Activated CD4-positive, alpha-beta T cell treated with anti-CD3 and anti-CD28 coated beads, Interleukin-2, amount 50 U/mL, for 24 hours (primary cell): ENCODE measurements at places on chromosomes 1 and 21.

- DNase-seq, result no peak
These were observed 869 bp downstream of the KCNA3 start for GRCh38 chr1:110673805-110674336.

GRCh38 chr1:173415905-173416450, 61.2 kb upstream of the PRDX6 start:
- no peak for DNase-seq

DNA sequence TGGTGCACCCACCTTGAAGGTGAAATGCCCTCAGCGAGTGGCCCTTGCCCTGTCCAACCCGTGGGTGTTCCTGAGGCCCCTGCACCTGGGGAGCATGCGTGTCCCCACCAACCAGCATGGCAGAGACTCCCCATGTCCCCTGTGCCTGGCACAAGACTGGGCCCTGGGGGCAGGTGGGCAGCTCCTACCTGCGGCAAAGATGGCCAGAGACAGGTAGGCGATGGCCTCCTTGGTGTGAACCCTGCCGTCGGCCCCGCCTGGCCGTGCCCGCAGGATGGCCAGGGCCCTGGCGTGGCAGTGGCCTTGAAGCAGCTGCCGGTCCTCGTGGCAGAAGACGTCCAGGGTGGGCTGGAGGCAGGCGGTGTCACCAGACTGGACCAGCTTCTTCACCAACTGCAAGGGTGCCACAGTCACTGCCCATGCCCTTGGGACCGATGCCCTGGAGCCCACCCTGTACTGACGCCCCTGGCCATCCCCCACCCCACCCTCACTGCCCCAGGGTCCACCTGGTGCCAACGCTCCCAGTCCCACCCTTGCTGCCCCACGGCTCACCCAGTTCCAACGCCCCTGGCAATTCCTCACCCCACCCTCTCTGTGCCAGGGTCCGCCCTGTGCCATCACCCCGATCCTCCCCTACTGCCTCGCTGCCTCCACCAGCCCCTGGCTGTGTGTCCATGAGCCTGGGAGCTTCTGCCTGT, 15.7 kb downstream of the TTC34 start:
- no peak for DNase-seq

GRCh38 chr1:86119214-86119764, 37.3 kb downstream of the COL24A1 start:
- no peak for DNase-seq

DNA sequence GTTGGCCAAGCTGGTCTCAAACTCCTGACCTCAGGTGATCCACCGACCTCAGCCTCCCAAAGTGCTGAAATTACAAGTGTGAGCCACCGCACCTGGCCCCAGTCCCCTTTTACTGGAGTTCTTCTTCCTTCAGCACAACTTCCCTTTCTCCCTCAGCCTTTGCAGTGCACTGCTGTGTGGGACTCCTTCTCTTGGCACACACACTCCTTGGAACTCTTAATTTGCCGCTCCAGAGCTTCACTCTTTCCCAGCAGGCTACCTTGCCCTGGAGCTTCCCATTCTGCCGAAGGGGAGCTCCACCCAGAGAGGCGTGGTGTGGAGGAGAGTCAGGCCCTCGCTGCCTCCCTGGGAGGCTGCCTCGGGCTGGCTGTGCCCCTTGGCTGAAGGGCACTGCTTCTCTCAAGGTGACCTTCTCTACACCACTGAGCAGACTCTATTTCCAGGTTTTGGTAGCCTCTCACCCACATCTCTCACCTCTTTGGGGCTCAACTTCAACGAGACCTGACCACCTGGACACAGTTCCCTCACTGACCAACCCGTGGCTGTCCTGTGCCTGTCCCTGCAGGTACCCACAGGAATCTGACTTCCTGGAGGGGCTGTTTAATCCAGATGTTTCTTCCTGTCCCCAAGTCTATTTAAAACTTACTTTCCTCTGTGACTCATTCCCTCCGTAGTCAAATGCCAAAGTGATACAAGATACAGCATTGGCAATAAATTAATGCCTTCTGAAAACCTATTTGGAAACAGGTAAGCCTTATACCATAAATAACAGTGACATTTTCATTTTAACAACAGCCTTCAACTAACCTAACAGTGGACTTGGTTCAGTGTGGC, 227.3 kb upstream of the KIAA0040 start:
- DNase-seq, result no peak

DNA sequence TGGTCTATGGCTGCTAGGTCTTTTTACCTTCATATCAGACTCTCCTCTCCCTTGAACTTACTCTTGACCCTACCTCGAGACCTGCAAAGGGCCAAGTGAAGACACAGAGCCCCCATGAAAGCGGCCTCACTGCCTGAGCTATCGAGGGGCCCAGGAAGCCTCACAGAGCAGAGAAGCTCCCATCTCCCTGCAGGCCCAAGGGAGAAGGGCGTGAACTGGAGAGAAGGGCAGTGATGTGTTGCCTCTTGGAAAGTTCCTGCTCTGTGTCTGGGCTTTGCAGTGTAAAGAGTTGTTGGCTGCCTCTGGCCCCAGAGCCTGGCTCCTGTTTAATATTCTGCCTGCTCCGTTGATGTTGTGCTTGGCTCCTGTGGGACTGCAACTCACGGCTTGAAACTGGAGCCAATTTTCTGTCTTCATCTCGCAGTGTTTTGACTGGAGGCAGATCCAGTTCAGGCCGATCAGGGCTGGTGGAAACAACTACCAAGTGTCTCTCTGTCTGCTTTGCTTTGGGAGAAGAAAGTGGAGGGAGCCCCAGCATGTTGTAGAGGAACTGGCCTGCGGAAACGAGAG, 4.3 kb downstream of the SERTAD4 start:
- DNase-seq, result no peak

- no peak for DNase-seq
These were observed 231.2 kb upstream of the USP24 start for GRCh38 chr1:55446351-55446750.

GRCh38 chr1:40650075-40650474, 15.4 kb downstream of the RIMS3 start:
- DNase-seq, result no peak

DNA sequence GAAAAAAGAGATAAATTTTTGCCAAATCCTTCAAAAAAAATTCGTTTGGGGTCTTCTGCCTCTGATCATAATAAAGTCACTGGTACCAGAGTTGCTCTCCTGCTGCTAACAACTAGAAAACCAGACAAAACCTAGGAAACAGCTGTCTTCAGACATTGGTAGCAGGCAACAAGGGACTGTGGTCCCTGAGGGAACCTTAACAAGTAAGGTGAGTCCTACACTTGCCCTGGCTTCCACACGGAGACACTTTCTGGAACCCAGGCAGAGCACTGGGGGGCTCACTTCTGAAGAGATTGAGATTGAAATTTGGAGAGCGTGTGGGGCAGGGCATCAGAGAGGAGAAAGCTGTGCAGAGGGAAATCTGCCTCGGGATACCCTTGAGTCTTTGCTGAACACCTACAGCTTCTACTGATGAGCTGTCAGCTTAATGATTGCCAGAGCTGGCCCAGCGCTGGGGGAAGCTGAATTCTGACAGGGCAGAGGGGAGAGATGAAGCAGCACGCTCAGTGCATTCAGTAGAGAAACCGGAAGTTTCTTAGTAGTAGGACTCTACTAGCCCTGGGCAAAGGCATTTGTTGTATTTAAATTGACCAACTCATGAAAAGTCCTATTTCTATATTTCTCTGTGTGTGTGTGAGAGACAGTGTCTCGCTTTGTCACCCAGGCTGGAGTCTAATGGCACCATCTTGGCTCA, 18.5 kb upstream of the FAM89A start:
- DNase-seq, result no peak

GRCh38 chr1:154446292-154446691, 41.1 kb downstream of the IL6R start:
- DNase-seq, result no peak

GRCh38 chr1:153393926-153394325, 3.1 kb upstream of the S100A8 start:
- DNase-seq, result no peak

DNA sequence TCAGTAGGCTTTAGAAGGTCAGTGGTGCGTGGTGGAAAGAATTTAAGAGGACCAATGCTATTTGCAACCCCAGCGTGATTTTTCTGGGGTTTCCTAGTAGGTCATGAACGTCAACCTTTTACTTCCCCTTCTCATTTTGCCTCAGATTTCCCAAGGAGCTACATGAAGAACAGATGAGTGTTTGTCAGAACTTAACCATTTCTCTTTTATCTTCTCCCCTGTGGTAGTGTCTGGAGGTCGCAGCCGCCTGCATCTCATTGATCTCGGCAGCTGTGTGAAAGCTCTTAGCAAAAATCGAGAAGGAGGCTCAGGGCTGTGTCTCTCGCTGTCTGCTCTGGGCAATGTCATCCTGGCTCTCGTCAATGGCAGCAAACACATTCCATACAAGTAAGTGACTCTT, 491.1 kb downstream of the KIF26B start:
- DNase-seq, result no peak

DNA sequence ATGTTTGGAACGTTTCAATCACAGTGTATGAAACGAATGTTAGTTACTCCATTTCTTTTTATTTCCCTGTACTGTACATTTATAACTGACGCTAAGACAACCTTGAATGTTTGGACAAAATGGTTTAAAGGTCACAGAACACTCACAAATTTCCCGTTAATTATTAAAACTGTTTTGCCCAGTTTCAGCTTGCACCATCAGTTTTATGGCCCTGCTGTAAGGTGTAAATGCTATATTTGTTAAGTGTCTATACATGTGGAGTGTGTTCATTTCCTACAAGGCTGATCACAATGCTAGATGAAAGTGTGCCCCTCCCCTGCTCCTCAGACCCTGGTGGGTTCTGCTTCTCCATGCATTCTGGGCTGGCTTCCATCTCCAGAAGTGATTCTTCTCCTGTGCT, 57.9 kb upstream of the ETS2 start:
- no peak for DNase-seq

- DNase-seq, result no peak
These were observed at the start of gene C1orf185 for GRCh38 chr1:51101976-51102375. Gene C1orf185 (plus strand): TSS chr1:51102228. CDS start chr1:51102234, 6 bp downstream.

DNA sequence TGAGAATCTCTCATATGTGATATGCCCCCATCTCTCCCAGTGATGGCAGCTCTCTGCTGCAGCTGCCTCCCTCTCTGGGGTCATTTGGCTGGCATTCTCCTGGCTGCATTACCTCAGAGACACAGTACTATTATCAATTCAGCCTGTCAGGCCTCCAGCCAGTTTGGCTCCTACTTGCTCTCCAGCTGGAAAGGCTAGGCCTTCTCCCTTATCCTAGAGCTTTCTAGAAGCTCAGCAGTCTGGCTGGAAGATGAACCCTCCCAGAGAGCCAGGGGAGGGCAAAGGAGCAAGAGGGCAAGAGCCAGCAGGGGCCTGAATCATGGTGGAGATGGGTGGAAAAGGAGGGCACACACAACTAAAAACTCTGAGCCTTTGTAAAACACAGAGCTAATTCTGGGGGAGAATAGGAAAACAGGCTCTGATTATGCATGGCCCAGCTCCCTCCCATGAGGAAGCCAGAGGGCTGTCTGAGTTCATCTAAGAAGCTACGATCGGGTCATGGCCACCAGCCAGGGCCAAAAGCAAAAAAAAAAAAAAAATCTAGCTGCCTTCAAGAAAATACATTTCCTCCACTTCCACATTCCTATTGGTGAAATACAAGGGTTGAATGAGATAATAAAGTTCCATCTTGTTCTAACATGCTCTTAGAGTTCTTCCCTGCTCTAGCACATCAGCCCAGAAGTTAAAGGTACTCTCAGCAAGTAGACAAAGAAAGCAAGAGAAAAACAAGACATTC, 8.8 kb downstream of the LAMB3 start:
- DNase-seq, result no peak

DNA sequence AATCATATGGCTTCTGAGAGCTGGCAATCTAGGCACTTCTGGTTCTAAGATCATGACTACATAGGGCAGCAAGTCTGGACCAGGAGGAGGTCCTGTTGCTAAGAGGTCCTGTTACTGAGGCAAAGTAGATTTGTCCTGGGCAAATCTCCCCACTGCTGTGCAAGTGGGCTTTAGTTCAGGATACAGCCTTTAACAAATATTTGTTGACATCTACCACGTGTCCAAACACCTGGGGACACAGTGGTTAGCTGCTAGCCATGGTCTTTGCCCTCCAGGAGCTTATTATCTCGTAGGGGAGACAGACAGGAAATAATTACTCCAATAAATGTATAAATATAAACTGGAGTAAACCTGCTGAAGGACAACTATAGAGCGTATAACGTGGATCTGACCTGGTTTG, 3.2 kb downstream of the CGN start:
- no peak for DNase-seq

- DNase-seq, result no peak
These were observed 2.1 kb downstream of the ITGB2 start for GRCh38 chr21:44918581-44919033.

DNA sequence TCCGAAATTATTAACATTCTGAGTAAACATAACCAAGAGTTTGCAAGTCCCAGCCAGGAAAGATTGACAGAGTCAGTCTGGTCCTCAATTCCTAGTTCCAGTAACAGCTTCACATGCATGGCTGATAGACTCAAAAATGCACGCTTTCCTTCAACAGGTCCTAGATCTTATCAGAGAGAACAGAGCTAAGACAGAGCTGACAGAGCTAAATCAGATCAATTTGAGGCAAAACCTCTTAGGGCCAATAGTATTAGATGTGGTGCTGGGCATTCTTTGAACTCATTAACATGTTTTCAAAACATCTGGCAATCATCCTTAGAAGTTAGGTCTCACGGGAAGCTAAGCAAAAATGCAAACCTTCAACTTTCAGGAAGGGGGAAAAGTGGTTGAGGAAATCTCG, 114.0 kb downstream of the GREM2 start:
- DNase-seq, result no peak

GRCh38 chr1:12521096-12521495, 96.9 kb downstream of the DHRS3 start:
- no peak for DNase-seq

DNA sequence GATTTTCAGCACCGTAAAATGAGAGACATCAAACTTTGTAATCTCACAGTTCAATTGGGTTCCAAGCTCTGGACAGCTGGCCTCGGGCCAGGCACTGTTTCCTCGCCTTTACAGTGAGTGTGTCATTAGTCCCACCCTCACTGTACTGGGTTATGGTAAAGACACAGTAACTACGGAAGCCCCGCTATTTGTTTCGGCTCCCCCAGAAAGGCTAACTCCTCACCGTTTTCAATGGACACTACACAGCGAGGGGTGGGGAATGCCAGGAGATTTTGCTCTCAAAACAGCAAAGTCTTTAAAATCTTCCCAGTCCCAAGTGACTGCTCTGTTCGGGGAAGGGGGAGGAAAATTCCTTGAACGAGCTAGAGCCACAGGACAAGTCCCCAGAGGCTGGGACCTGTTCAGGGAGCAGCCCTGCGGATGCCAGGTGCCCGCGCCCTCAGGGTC, 757 bp upstream of the SPSB1 start:
- DNase-seq, result no peak

- no peak for DNase-seq
These were observed 28.9 kb downstream of the RWDD3 start for GRCh38 chr1:95262913-95263312.

- no peak for DNase-seq
These were observed 22.5 kb downstream of the TGFBR3 start for GRCh38 chr1:91863498-91863897.

- no peak for DNase-seq
These were observed 31.0 kb upstream of the EVA1B start for GRCh38 chr1:36354486-36354885.

GRCh38 chr21:43923391-43923790, 58.4 kb downstream of the AGPAT3 start:
- no peak for DNase-seq
